ENCODE measurements at places on chromosomes 13 and 19.

- no peak for ATAC-seq
These were observed 60.6 kb downstream of the LNX2 start for GRCh38 chr13:27559719-27560118.

GRCh38 chr13:66665991-66666390 lies 564.1 kb downstream of the PCDH9 start:
- ATAC-seq: no peak

DNA sequence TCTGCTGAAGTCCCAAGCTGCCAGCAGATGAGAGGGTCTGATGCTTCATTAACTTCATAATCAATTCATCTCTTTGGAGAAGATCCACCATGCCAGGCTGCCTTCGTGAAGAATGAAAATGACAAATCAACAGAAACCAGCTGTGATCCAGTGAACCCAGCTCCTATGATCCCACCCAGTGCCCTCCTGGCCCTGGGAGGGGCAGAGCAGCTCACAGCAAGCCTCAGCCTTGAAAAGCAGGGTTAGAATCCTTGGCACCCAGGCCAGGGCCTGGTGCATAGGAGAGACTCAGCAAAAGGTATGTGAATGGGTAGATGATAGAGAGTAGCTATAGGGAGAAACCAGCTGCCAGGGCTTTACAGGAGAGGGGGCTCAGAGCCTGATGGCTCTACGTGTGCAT lies 43.6 kb upstream of the UQCRFS1 start:
- ATAC-seq: no peak

- peak; percentile 37 for ATAC-seq
These were observed 3.0 kb downstream of the GADD45B start for GRCh38 chr19:2478756-2479555.

DNA sequence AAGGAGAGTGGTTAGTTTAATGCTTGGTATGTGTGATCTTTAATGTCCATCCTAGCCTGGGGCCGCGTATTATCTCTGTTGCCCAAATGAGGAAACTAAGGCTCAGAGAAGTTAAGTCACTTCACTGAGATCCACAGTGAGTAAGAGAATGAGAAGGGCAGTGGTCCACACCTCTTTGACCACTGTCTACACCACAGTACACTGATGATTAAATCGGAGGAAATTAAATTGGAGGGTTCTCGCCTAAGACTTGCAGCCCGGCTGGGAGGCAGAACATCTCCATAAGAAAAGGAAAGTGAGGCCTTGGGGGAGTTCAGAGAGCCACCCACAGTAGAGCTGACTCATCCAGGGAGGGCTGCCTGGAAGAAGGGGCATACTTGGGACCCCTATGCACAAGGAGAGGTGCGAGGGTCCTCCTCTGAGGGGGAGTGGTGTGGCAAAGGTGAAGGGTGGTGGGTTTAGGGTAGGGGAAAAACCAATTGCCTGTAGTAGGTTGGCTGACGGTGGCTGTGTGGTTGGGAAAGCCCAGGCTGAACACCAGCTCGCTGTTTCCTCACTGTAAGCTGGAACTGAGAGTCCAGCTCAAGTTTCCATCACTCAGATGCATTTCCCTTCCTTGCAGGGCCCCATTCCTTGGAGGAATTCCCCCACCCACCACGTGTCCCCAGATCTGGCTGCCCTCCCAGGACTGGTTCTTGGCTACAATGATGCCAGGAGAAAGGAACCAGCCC lies 15.0 kb upstream of the DHRS12 start:
- ATAC-seq: peak; percentile 76

GRCh38 chr19:45676851-45677263 lies 8.8 kb downstream of the GIPR start:
- peak; percentile 44 for ATAC-seq

DNA sequence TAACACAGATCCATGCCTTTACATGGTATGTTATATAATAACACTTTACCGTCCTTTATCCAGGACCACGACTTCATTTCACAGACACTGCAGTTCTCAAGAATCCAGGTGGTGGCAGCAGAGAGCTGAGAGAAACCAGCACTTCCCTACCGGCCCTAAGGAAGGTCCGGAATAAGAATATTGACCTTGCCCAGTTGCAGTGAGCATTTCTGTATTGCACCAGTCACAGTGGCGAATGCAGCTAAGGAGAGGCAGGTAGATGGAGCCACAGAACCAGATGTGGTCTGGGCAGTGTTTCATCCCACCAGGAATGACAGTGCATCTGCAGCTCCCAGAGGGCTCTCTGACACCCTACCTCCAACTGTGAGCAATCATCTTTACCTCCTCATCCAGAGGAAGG lies 44.6 kb downstream of the ZNF787 start:
- no peak for ATAC-seq

GRCh38 chr19:31491242-31491641 lies 142.0 kb upstream of the TSHZ3 start:
- ATAC-seq: no peak
